ENCODE measurements at places on chromosomes 4 and X. TPM values are rescaled to one million over a fixed set of nuclear protein-coding genes. Genes with fewer than 3 reads are reported as not detected.

GRCh38 chrX:119266364-119266995 lies 30.4 kb downstream of the PGRMC1 start:
- no peak overlapping the region for H3K4me3 ChIP-seq
- H3K27ac ChIP-seq: no peak overlapping the region
- no peak for DNase-seq
- no peaks in the 10 kb centered on the region for H3K27me3 ChIP-seq
- H3K36me3 ChIP-seq: no peaks in the 10 kb centered on the region
- no peaks in the 10 kb centered on the region for H3K4me1 ChIP-seq

DNA sequence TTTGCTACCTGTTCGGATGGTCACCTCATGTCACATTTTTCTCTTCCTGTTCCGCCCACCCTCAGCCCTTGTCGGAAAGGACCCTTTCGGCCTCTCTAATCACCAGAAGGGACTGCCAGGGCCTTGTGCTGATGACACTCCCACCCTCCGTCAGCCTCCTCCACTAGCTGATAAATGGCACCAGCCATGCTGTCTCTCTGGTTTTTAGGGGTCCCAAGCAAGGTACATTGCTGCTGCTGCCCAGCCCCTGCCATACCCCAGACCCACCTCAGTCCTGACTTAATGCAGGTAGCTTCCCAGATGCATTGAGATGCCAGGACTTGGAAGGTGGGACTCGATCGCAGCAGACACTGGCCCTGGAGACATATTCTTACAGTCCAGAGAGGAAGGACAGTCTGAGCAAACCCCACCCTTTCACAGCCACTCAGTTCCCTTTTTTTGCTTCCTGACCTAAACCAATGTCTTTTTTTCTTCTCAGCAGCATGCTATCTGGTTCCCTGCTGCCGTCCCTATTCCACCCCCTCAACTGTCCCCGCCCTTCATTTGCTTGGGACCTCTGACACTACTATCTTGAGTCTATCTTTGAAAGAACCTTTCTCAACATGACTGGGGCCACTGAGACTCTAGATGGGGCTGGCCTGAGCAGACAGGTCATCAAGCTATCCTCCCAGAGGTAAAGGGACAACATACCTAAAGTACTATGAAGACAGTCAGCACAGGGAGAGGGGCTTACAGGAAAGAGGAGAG lies at the start of gene BTK:
Gene BTK (minus strand): TSS at position 397 of the 747 bp plus-strand sequence. CDS start 10,907 bp downstream, outside the sequence.
- H3K27ac ChIP-seq: no peak within 1 kb of the TSS
- no peak within 1 kb of the TSS for H3K4me3 ChIP-seq
- no peaks in the 10 kb centered on the region for H3K27me3 ChIP-seq
- H3K36me3 ChIP-seq: no peaks in the 10 kb centered on the region

DNA sequence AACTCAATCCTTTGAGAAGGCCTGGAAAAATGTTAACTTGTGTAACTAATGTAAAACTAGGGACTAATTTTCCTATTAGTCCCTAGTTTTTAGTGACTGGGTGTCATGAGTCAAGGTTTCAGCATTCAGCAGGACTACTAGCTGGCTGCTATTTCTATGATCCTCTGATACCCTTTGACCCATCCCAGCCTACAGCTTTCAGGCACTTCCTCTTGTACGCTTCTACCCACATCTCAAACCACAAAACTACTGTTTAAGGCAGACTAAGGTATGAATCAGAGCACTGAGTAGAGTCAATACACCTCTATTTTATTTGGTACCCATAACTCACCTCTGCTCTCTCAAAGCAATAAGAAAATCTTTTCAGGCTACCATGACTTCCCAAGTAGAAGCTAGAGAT lies 809.6 kb downstream of the PDHA2 start:
- peak; percentile 85 for DNase-seq
- H3K4me3 ChIP-seq: no peak overlapping the region
- H3K4me1 ChIP-seq: peaks cover 7% of the 10 kb centered on the region
- no peaks in the 10 kb centered on the region for H3K36me3 ChIP-seq
- H3K27ac ChIP-seq: no peak overlapping the region
- no peaks in the 10 kb centered on the region for H3K27me3 ChIP-seq

- no peak overlapping the region for H3K27ac ChIP-seq
- H3K4me1 ChIP-seq: peaks cover 18% of the 10 kb centered on the region
- H3K27me3 ChIP-seq: no peaks in the 10 kb centered on the region
- H3K4me3 ChIP-seq: no peak overlapping the region
- H3K36me3 ChIP-seq: no peaks in the 10 kb centered on the region
These were observed 47.2 kb downstream of the FGFBP1 start for GRCh38 chr4:15891312-15891711.

- no peaks in the 10 kb centered on the region for H3K27me3 ChIP-seq
- DNase-seq: no peak
- no peak overlapping the region for H3K4me3 ChIP-seq
- peaks cover 4% of the 10 kb centered on the region for H3K4me1 ChIP-seq
These were observed 671.2 kb downstream of the PCDH18 start for GRCh38 chr4:136861091-136861490.

DNA sequence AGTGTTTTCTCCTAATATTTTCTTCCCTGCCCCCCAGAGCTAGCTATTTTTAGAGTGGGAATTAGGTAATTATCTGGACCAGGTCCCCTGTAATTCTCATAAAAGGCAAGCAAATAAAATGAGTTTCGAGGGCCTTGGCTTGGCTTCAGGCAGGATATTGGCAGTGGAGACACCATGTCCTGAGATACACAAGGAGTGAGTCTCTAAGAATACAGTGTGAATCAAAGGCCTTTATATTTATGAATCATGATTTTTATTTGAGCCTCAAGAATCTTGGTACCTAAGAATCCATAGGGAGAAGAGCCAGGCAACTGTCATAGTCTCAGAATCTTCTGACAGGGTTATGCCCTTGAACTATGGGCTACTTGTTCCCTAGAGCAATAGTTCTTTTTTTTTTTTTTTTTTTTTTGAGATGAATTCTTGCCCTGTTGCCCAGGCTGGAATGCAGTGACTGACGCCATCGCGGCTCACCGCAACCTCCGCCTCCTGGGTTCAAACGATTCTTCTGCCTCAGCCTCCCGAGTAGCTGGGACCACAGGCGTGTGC lies 205.4 kb downstream of the LDB2 start:
- no peak overlapping the region for H3K4me3 ChIP-seq
- H3K36me3 ChIP-seq: no peaks in the 10 kb centered on the region
- no peak for DNase-seq
- H3K27ac ChIP-seq: no peak overlapping the region
- H3K4me1 ChIP-seq: peaks cover 2% of the 10 kb centered on the region

GRCh38 chrX:113222305-113222704 lies 381.7 kb upstream of the AMOT start:
- no peaks in the 10 kb centered on the region for H3K27me3 ChIP-seq
- H3K27ac ChIP-seq: no peak overlapping the region
- H3K36me3 ChIP-seq: no peaks in the 10 kb centered on the region
- DNase-seq: no peak
- H3K4me1 ChIP-seq: no peaks in the 10 kb centered on the region

DNA sequence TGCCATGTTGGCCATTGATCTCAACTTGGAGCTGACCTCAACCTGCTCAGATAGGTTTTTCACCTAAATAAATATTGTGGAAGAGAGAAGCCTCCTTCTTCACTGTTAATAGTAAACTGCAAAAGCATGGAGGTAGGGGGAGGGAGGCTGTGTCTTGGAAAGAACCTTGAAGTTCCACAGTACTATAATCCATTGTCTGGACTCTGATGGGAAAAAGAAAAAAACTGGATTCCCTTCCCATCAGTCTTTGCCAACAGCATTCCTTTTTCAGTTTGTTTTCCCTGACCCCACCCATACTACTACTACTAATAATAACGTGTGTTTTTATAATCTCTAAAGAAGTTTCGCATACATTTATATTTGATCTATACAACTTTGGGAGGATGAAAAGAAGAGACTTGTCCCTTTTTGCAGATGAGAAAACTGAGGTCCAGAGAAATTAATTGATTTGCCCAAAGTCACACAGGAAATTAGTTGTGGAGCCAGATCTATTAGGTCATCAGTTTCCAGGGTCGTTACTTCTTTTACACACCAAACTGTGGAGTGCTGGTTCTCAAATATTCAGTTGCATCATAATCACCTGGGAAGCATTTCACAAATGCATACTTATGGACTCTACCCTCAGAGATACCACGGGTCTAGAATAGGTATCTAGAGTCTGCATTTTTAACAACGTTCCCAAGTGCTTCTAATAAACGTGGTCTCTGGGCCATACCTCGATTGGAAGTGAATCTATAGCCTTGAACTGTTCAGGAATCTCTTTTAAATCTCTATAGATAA lies 59.1 kb downstream of the LUZP4 start:
- no peak overlapping the region for H3K4me3 ChIP-seq
- H3K36me3 ChIP-seq: no peaks in the 10 kb centered on the region
- no peak overlapping the region for H3K27ac ChIP-seq
- peaks cover 12% of the 10 kb centered on the region for H3K4me1 ChIP-seq
- no peak for DNase-seq
- no peaks in the 10 kb centered on the region for H3K27me3 ChIP-seq

Gene MAGEE2
- total RNA-seq: not detected

All from astrocyte (in vitro differentiated cells and primary cell).